ENCODE measurements at places on chromosomes 16 and 17.

GRCh38 chr17:58997756-58998553, 108.7 kb downstream of the TRIM37 start:
- DNase-seq, result no peak

DNA sequence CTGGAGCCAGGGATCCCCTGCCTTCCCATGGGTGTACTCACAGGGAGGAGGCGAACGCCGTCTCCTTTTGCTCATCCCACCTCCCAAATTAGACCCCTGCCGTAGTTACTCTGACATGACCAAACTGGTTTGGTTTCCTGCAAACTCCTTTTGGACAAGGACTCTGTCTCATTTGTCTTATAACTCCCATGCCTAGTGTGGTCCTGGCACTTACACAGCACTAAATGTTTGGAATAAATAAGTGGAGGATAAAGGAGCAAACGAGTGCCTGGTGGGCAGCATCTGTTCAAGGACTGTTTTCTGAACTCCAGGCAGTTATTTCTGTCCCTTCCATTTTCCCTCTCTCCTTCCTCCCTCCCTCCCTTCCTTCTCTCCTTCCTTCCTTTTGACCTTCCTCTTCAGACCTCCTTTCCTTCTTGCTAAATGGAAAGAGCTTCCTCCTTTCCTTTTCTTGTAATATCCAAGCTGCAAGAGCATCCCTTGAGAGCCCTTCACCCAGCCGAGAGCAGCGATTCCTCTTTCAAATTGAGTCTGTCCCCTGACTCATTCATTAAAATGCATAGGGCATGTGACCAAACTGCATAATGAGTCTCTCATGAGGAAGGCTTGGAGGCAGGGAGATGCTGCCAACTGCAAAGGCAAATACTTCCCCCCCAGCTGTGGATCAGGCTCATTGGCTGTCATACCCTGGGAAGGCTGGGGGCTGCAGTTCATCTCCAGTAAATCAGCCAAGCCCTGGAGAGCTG, 36.8 kb downstream of the CHD9 start:
- peak; percentile 92 for DNase-seq

DNA sequence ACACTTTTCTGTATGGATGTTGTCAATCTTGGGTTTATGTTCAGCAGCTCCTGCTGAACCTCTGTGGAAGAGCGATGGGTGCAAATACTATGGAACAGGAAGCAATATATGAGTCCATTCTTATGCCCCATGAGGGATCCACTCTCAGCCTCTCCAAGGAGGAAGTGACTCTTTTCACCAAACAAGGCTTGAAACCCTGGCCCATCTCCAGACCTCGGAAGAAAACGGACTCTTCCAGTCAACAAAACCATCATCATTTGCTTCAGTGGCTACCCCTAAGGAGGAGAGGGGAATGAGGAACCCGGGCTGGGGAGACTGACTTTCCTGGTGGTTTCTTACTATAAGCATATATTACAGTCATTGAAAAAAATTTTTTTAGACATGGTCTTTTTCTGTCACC, 206.2 kb downstream of the AXIN2 start:
- DNase-seq, result no peak

GRCh38 chr16:85627089-85627488, 14.0 kb downstream of the GSE1 start:
- no peak for DNase-seq

- DNase-seq, result no peak
Observed at GRCh38 chr17:61458421-61459141, 6.4 kb downstream of the TBX4 start.

DNA sequence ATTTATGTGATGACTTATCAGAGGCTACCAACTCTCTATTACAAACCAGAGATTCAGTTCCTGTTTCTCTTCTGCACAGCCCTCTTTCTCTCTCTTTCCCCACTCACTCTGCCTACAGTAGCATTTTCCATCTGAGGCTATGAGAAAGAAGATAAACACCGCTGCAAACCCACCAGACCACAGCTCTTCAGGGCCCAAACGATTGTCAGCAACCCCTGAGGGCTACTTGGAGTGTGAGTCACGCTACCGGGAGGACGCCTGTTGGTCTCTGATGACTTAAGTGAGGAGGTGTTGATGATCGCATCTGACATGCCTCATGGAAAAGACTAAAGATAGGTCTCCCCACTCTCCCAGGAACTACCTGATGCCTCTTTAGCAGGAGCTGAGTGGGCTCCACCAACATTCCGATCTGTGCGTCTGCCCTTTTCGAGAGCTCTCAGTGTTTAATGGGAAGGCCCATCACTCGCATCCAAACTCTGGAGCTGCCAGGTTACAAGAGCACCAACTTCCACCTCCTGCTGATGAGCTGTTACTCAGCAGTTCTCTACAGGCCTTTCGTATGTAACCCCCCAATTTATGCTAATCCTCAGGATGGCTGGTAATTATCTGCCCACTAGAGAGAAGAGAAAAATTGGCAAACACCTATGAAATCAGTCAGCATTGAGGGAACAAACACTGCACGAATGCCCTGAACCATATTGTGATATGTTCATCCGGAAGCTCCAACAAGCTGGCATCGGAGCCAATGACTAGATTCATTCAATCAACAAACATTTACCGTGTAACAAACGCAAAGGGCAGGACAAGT, 9.2 kb downstream of the GRIN2A start:
- no peak for DNase-seq

- no peak for DNase-seq
Observed at GRCh38 chr16:88966986-88967829, 9.8 kb downstream of the CBFA2T3 start.

GRCh38 chr17:1638171-1638590, 7.4 kb downstream of the SCARF1 start:
- no peak for DNase-seq

- no peak for DNase-seq
Observed at GRCh38 chr17:80279895-80280294, 19.2 kb downstream of the RNF213 start.

GRCh38 chr16:74304164-74304834, 7.7 kb downstream of the PSMD7 start:
- DNase-seq, result no peak

DNA sequence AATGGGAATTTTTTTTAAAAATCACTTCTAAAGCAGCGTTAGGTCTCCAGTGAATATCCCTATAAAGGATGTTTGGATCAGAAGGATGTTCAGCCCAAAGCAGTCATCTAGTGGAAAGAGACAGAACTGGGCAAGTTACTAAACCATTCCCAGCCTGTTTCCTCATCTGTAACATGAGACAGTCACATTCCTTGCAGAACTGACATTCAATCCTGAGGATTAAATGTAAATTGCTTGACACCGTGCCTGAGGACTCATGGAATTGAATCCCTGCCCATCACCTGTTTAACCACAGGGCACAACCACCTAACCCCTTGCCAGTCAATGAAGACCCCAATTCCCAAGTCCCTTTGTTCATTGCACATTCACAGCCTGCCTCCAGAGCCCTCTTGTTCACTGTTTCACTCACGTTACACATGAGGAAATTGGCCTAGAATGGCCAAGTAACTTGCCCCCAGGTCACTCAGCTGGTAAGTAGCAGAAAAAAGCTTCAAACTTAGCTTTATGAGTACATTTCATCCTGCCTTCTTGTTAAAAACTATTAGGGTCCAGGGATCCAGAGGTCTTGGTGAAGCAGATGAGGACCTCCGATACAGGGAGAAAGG, 1.4 kb downstream of the CMTM2 start:
- no peak for DNase-seq

DNA sequence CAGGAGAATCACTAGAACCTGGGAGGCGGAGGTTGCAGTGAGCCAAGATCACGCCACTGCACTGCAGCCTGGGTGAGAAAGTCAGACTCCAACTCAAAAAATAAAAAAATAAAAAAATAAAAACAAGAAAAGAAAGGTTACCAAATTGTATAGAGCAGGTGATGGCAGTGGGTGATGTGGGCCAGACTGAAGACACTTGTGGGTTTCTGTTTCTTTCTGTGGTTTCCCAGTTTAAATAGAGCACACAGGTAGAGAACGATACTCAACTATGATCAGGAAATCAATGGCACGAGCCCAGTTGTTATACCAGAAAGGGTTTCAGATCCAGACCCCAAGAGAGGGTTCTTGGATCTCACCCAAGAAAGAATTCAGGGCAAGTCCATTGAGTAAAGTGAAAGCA, 32.6 kb downstream of the NUBP1 start:
- DNase-seq, result no peak

DNA sequence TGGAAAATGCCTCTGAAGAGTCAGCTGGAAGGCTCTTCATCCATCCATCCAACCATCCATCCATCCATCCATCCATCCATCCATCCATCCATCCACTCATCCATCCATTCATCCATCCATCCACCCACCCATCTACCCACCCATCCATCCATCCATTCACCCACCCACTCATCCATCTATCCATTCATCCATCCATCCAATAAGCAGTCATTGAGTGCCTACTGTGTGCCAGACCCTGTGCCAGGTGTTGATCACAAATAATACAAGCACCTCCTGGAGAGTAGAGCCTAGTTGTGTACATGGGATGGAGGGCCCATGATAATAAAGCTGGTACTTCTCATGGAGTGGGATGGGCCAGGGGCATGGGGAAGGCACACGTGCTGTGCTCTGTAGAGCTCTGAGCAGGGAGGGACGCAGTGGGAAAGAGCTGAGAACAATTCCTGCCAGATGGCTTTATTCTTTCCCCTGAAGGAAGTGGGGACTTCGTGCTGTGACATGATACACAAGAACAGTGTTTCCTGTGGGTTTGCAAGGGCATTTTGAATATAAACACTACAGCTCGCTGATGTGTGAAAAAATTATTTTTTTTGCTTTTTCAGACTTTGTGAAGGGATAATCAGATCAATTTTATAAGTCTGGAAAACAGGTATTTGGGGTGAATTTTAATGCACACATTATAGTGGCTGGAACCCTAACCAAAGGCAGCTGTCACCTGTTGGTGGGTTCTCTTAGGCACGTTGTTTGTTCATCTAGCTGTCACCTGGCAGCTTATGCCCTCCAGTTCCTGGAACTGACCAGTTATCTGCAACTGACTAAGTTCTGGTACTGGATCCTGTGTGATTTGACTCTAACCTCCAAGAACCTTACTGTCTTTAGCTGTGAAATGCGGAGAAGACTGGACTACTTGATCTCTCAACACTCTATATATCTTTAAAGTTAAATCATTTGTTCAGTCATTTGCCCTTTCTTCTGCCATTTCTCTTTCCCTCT, 61.3 kb downstream of the PRKCB start:
- no peak for DNase-seq

DNA sequence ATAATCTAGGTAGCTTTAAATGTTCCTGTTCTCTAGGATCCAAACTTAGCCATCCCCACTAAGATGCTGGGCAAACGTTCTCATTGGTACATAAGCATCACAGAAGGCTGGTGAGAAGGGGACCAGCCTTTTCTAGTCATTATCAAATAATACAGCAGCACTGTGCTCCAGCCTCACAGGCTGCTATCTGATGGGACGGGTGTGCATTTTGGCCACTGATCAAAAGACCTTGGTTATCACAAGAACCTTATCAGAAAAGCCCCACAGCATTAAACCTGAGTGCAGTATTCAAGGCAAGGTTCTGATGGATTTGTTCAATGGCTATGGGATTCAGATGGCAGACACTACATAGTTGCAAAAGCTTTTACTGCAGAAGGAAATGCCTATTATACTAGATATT, 19.1 kb upstream of the KPNB1 start:
- DNase-seq, result no peak

DNA sequence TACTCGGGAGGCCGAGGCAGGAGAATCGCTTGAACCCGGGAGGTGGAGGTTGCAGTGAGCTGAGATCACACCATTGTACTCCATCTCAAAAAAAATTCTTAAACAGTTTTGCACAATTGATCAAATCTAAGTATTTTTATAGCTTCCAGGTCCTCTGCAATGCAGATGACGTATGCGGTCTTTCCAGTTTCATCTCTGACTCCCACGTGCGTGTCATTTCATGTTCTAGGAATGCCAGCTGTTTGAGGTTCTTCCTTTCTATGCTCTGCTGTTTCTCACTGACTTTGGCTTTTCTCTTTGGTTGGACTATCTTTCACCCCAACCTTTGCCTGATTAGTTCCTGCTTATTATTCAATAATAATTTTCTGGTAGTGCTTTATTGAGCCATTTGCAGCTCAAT, 16.2 kb downstream of the CHP2 start:
- DNase-seq, result no peak

DNA sequence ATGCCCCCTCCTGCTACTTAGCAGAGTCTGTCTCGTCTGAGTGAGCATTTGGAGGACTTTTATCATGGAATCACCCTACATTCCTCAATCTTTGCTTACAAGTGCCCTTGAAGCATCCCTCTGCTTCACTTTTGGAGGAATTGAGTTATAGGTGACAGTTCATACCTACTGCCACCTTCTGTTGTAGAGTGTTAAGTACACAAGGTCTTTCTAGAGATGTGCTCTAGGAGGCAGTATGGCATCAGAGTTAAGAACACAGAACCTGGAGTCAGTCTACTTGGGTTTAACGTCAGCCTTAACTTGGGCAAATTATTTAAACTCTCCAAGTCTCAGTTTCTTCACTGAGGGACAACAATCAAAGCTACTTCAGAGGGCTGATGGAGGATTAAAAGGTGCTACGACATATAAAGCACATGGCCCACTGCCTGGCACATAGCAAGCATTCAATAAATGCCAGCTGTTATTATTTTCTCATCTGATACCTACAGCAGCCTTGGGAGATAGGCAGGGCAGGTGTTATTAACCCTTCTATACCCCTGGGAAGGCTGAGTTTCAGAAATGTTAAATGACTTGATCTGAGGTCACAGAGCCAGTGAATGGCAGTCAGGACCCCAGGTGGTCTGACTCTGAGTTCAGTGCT, 62.2 kb downstream of the UTP18 start:
- no peak for DNase-seq

- no peak for DNase-seq
Observed at GRCh38 chr17:82400206-82400605, 17.9 kb upstream of the HEXD start.

DNA sequence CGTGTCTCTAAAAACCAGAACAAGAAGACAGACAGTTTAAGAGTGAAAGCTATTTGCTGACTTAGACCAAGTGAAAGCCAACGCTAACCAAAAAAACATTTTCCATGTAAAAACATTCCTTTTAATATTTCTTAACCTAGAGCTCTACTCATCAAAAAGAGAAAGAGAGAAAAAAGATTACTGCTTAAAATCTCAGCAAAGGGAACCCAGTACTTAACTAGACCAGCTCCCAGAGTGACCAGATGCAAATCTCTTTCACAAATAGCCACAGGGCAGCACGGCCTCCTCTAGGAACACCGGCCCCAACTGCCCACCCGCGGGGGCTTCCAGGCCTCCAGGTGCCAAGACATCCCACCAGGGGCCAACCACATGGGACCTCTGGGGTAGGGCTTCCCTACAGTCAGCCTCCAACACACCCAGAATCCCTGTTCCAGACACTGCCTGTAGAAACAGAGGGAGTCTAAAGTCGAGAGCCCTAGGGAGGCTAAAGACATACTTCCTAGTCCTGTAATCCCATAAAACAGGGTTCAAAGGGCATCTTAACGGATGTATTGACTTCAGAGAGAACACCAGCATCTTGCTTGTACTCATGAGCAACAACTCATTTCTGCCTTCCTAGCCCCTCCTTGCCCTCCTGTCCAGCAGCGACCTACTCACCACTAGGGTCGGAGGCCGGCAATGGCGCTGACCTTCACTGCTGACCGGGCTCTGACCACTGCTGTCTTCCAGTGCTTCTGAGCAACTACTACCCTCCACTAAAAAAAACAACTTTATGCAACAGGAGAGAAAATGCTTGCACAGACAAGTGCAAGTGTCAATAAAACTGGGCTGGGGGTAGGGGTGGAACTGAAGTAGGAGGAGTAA, 21.3 kb downstream of the ZCCHC14 start:
- no peak for DNase-seq

- DNase-seq, result no peak
Observed at GRCh38 chr16:49726155-49726554, 129.8 kb downstream of the ZNF423 start.

- no peak for DNase-seq
Observed at GRCh38 chr17:37527249-37527851, 37.7 kb downstream of the DUSP14 start.

- DNase-seq, result no peak
Observed at GRCh38 chr17:73802314-73802713, 158.1 kb upstream of the SDK2 start.

Measured in occipital lobe (tissue), 3 donors.